B cell (primary cell): ENCODE measurements at places on chromosomes 1 and 21.

DNA sequence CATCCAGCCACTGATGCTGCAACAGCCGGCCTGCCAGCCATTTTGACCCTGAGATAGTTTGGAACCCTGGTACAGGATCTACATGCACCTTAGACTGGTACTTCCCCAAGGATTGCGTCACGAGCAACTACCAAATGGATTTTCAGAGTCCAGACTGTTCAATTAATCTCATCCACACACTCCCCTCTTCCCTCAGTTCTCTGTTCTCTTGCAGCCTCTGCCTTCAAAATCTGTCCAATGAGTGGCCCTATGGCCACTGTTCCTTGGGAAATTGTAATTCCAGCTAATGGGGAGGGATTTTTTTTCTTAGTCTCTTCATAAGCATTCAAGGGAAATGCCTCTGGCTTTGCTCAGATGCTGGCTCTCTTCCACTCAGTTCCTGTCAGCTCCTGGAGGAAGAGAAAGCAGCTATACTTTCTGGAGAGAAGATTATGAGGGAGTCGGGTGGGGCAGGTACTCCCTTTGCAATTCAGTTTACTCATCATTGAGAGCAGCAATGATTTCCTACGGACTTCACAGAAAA lies 19.8 kb upstream of the UAP1 start:
- DNase-seq, result no peak

GRCh38 chr1:186629341-186629740 lies 50.9 kb downstream of the PTGS2 start:
- no peak for DNase-seq

DNA sequence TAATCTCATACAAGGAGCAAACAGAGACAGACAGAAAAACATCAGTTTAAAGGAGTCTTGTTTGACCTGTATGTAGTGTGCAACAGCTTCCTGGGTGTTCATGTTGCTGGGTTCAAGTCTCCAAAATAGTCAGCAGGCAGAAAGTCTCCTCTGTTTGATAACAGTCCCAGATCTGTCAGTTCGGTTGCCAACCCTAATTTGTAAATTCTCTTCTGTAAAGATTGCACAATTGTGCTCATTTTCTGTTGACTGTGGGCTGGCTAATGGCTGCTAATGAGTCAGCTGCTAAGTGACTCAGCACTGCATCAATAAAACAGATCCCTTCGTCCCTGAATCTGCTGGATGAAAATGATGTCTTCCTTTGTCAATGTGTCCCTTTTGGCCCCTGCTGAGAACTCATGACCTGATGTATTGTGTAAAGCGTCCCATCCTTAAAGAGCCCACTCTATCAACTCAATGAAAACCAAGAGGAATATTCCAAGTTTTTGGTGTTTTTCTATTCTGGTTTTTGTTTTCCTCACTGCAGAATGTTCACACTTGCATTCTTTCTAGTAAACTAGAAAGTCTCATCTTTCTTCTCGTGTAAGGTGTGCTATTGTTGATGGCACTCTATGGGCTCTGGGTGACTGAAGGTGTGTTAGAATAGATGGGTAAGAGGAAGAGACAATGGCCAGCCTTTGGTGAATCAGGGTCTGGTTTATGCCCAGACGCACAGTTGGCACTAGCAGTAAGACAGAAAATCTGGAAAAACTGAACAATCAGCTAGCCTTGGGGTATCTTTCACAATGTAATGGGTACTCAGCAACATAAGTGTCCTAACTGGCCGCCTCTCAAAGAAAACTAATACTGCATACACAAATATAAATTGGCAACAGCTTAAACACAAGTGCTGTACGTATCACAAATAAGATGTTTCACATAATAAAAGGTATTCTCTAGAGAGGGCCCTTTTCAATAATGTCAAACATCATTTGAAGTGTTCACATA lies 75.1 kb upstream of the SIPA1L2 start:
- DNase-seq, result no peak

DNA sequence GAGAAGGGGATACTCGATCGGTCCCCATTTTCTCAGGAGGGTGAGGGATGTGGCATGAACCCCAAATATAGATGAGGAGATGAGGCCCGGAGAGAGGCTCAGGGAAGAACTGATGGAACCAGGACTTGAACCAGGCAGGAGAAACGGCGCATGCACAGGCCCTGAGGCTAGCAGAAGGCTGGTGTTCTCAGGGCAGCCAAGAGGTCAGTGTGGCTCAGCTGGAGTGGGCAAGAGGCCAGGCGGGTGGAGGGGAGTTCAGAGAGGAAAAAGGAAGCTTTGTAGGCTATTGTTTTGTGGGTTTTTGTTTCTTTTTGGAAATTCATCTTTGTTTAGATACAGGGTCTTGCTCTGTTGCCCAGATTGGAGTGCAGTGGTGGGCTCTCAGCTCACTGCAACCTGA lies 122.0 kb downstream of the LACTBL1 start:
- no peak for DNase-seq

- peak; percentile 73 for DNase-seq
These were observed 2.7 kb downstream of the USP25 start for GRCh38 chr21:15732290-15732995.

DNA sequence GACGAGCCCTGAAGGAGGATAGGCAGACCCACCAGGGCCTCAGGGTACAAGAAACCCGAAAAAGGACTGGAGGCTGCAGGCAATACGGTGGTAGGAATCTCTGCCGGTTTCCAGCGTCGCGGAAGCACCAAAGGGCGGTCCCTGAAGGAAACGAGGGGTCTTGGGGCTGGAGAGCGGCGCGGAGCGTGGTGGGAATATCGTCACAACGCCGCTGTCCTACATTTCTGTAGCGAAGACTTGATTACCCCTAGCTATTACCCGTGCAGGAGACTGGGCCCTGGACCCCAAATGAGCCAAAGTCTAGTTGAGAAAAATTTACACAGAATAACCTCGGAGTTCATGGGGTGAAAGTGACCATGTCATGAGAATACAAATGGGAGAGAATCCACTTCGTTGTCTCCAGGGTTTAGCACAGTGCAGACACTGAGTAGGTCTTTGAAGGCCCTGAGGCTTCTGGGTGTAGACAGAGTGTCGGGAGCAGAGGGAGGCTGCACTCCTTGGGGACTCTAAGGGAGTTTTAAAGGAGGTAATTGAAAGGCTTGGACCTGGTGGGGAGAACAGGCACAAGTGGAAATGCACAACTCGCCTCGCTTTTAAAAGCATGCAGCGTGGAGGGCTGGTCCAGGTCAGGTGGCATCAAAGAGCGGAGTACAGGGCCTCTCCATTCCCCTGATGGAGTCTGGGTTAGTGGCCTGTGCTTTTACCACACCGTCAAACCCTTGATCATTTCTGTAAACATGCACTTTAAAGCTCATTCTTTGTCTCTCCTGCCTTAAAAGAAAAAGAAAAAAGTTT lies 1.5 kb downstream of the ATP1A1 start:
- peak; percentile 33 for DNase-seq

- no peak for DNase-seq
These were observed 21.1 kb upstream of the B3GALNT2 start for GRCh38 chr1:235525314-235525713.

DNA sequence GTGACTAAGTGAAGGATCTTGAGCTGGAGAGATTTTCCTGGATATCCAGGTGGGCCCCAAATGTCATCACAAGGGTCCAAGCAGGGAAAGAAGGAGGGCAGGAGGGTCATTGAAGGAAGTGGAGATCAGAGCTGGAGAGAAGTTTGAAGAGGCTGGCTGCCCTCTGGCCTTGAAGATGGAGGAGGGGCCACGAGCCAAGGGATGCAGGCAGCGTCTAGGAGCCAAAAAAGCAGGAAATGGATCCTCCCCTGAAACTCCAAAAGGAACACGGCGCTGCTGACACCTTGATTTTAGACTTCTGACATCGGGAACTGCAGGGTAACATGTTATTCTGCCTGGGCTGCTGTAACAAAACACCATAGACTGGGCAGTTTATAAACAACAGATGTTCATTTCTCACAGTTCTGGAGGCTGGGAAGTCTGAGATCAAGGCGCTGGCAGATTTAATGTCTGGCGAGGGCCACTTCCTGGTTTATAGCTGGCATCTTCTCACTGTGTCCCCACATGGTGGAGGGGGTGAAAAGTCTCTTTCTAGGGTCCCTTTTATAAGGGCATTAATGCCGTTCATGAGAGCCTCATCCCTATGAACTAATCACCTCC lies 28.8 kb upstream of the ZBTB21 start:
- no peak for DNase-seq

DNA sequence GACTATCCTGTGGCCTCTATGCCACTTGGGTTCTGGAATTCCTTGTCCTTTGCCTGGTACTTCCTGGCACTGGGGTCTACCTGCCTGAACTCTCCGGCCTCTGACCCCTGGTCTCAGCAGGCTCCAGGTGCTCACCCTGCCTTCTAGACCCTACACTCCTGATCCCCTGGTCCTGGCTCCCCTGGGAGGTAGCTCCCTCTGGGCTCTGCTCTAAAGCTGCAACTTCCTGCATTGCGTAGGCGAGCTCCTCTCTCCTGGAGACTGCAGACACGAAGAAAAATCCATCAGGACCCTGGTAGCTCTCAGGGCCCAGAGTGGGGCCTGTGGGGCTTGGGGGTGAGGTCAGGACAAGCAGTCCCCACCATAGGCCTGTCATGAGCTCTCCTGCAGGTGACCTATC lies 7.8 kb upstream of the PLEKHG5 start:
- no peak for DNase-seq

DNA sequence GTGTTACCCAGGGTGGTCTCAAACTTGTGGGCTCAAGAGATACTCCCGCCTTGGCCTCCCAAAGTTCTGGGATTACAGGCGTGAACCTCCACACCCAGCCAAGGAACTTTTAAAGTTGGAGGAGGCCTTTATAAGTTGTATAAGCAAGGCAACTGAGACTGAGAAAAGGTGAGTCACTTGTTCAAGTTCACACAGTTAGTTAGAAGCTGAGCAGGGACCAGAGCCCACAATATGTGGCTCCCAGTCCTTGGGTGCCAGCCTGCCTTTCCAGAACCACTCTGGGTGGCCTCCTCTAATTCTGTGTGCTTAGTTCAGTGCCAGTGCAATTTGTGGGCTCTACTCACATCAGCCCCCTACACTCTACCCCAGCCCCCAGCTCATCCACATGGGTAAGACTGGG lies 3.7 kb downstream of the RAB25 start:
- DNase-seq, result no peak

DNA sequence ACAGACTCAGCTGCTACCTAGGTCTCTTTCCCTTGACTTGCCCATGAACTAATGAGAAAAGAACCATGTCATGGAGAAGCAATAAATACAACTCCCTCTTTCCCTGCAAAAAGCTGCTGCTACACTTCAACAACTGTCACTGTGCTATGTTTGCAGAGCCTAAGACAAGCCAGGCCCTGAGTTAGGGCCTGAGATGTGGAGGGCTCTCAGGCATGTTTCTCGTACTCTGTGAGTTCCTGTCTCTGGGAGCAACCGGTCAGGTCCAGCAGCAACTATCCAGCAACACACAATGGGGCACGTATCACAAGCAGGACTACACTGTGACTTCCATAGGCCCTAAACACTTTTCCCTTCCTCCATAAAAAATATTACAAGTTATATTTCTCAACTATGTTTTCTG lies 91.7 kb downstream of the JAK1 start:
- DNase-seq, result no peak
